ENCODE measurements at places on chromosomes 5 and 9.
A peak's percentile ranks its signal among the peaks of the same experiment; 100 is the strongest.

GRCh38 chr9:29348999-29349398 lies 1775.7 kb upstream of the C9orf72 start:
- DNase-seq, result no peak

DNA sequence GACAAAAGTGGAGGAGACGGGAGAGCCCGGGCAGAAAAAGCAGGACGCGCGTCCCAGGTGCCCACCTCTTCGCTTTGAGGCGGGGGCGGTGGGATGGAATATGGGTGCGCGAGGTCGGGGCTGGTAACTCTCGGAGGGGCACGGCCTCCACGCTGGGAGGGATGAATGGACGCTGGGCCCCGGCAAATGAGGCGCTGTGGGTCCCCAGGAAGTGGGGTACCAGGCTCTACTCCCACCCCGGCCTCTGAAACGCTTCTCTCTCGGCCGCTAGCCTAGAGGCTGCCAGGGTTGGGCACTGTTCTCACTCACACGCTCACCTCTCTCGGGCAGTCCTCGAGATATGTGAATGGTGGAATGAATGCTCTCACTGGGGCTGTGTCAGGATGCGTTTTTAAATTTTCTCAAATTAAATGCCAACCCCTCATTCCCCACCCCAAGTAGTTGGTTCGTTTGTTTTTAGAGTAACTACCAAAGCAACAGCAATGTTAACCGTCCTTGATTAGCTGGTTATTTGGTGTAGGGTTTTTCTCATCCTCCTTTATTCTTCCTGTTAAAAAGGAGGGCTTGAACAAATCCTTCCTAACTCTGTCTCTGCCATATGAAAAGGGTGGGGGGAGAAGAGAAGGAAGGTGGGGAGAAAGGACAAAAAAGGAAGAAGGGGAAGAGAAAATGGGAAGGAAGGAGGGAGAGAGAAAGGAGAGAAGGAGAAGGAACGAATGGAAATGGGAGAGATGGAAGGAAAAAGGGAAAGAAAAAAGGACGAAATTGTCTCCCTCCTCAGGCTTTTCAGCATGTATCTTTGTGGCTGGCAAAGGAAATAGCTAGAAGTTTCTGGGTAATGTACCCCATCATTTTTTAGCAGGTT lies 1.3 kb upstream of the EBF1 start:
- no peak for DNase-seq

GRCh38 chr5:149195962-149196361 lies 54.7 kb downstream of the ABLIM3 start:
- DNase-seq, result no peak

- no peak for DNase-seq
Observed at GRCh38 chr9:138007566-138007917, 130.0 kb downstream of the CACNA1B start.

- peak; percentile 8 for DNase-seq
Observed at GRCh38 chr9:99336531-99336930, 114.4 kb downstream of the SEC61B start.

DNA sequence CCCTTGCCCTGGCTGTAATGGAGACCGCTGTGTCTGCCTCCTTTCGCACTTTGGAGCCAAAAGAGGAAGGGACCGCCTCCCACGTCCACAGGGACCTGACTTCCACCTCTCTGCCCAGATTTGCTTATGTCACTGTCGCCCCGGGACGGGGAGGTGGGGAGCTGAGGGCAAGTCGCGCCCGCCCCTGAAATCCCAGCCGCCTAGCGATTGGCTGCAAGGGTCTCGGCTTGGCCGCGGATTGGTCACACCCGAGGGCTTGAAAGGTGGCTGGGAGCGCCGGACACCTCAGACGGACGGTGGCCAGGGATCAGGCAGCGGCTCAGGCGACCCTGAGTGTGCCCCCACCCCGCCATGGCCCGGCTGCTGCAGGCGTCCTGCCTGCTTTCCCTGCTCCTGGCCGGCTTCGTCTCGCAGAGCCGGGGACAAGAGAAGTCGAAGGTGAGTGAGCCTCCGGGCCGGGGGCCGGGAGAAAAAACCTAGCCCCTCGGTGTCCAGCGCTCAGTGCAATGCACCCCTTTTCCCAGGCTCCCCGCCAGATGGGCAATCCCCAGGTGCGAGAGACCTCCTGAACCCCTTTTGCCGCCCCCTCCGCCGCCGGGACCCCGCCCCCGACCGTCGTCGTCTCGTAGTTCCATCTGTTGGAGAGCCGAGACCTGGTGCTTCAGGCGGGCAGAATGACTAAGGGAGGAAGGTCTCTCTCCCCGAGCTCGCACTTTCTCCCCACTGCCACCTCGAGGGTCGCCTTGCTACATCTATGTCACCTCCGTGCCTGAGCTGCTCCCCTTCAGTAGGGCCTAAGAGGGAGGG lies at the start of gene GPX3:
Gene GPX3 (plus strand): TSS at position 288 of the 807 bp plus-strand sequence. CDS start 64 bp downstream, at position 352.
- no peak for DNase-seq

DNA sequence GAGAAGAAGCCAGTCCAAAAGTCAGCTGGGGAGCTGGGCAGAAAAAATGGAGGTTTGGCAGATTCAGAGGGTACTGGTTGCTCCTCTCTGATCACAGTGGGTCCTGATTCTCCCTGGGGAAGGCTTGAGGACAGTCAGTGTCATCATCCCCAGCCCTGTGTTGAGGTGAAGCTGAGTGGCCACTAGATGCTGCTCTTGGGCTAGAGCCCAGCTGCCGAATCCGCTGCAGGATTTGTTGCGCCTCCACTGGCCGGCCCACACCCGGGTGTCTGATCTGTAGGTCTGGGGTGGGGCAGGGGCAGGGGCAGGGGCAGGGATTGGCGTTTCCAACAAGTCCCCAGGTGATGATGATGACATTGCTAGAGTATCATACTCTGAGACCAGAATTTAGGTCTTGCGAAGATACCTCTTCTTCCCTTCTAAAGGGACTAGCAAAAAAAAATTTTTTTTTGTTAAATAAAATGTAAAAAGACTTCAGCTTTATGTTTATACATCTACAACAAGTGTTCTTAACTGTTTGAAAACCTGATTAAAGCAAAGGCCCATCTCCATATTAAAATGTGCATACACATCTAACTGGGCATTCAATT lies 106.8 kb downstream of the PDE6A start:
- DNase-seq, result no peak

DNA sequence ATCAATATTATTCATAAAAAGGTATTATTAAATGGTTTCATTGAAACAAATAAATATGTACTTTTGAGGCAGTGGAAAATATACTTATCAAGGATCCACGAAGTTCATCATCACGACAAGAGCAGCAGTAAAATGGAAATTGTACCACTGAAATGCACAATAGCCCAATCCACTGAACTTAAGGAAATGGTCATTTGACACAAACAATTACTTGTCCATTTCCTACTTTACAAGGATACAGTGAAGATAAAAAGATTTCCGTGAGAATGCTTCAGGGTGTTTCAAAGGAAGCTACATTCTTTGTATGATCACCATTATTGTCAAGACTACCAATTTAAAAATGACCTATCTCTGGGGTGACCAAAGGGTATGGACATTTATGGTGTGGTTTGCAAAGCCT lies 210.3 kb downstream of the SYK start:
- DNase-seq, result no peak

DNA sequence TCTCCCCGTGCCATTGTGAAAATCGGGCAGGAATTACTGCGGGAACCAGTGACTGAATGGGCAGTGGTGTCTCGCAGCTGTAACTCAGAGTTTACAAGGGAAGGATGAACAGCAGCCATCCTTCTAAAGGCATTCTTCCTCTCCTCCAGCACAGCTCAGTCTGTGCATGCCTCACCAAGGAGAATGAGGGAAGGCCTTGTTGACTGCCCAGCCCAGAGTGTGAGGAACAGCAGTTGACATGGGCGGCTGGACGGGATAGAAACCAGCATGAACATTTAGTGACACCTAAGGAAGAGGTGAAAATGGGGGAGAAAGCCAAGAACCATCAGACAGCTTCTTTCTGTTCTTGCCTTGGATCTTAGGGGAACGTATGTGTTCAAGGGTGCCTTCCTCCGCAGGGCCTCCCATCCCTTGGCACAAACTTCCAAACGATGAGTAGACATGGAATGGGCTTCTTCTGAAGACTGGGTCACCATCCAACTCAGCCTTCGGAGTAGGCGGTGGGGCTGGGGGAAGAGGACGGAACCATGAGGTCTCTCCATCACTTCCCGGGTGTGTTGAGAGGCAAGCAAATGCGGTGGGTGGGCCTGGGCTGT lies 887 bp upstream of the PDE8B start:
- no peak for DNase-seq

GRCh38 chr5:87361031-87361445 lies 51.7 kb downstream of the CCNH start:
- DNase-seq, result no peak

DNA sequence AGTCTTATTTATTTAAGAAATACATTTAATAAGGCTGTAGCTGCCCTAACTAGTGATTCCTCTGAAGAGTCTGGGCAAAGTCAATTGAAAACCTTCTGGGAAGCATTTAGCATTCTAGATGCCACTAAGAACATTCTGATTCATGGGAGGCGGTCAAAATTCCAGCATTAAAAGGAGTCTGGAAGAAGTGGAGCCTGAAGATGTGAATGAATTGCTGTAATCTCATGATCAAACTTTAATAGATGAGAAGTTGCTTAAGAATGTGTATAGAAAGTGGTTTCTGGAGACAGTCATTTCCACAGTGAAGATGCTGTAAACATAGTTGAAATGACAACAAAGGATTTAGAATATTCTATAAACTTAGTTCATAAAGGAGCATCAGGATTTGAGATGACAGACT lies 61.4 kb downstream of the WDR41 start:
- DNase-seq, result no peak
